ENCODE measurements at places on chromosomes 1 and 21.

DNA sequence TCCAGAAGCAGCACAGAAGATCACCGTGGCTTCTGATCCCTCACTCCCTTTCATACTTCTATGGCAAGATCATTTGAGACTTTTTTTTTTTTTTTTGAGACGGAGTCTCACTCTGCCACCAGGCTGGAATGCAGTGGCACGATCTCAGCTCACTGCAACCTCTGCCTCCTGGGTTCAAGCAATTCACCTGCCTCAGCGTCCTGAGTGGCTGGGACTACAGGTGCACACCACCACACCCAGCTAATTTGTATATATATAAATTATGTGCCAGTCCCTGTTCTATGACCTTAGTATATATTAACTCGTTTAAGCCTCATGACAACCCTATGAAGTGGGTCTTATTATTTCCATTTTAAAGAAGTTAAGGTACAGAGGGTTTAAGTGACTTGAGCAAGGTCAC is 298.5 kb downstream of the VAV3 start:
- no peak for DNase-seq

DNA sequence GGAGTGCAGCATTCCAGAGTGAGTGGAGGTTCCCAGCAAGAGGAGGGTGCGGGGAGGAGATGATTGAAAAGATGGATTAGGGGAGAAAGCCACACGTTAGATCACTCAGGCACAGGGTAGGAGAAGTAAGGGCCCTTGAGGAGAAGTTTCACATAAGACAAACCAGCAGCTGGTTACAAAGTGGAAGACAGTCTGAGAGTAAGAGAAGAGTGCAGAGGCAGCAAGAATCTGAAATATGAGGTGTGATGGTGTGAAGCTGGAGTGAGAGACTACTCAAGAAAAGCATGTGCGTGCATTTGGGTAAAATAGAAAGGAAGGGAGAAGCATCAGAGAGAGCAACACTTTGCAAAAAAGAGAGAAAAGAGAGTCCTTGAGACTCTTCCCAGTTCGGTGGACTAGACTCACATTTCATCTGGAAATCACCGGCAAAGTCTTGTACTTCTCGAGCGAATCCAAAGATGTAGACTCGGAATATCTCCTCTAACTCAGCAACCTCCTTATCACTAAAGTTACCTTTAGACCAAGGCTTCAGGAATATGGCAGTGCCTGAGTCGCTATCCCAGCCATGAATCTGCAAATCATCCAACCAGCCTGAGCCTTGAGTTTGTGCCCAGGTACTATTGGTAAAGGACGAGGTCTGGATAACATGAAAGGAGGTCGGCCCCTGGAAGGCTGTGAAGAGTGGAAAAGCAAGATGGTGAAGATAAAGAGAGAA is 783 bp downstream of the CD1B start:
- DNase-seq = no peak

DNA sequence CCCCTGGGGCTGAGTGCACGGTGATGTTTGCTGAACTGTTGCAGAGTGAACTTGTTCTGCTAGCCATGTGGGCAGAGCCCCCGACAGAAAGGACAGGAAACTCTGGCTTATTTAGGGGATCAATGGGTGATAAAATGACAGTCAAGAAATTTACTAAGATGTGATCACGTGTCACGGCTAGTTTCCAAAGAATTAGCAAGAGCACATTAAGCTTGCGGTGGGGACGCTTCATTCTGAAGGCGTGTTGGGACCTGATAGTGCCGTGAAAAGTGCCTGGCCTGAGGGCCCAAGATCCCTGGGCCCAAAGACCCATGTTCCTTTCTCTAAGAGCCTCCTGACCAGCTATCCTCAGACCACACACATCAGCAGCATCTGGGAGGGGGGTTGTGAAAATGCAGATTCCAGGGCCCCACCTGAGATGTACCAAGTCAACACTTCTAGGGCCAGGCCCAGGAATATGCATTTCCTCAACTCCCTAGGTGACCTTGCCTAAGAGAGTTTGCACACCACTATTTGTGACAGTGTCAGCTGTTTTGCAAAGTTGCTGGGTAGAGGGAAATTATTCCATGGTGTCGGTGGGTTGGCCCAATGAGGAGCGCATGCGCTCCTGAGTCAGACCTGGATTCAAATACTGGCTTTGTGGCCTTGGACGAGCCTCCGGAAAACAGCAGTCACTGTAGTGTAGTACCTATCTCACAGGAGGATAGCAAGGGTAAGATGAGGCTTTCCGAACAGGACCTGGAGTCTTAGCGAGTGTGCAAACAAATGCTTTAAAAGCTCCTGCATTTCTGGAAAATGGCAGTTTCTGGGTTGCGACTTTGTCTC is 77.5 kb downstream of the SPSB1 start:
- DNase-seq = no peak

GRCh38 chr1:7366286-7366954 is 404.7 kb upstream of the VAMP3 start:
- DNase-seq = no peak

DNA sequence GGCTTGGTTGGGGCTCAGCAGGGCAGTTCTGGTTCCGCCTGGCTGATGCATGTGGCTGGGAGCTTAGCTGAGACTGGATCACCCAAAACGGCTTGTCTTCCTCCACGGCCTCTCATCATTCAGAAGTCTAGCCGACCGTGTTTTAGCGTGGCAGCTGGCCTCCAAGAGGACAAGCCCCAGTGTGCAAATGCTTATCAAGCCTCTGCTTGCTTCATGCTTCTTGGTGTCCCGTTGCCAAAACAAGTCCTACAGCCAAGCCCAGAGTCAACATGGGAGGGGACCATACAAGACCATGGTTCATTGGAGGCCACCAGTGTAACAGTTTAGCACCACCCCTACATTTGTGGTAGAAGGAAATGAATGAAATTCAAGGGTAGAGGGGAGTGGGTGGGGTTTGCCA is 10.5 kb upstream of the KDF1 start:
- DNase-seq = no peak

GRCh38 chr1:20496241-20496661 is 10.2 kb upstream of the CAMK2N1 start:
- no peak for DNase-seq

GRCh38 chr1:205508227-205508714 is 3.8 kb downstream of the CDK18 start:
- DNase-seq = no peak

DNA sequence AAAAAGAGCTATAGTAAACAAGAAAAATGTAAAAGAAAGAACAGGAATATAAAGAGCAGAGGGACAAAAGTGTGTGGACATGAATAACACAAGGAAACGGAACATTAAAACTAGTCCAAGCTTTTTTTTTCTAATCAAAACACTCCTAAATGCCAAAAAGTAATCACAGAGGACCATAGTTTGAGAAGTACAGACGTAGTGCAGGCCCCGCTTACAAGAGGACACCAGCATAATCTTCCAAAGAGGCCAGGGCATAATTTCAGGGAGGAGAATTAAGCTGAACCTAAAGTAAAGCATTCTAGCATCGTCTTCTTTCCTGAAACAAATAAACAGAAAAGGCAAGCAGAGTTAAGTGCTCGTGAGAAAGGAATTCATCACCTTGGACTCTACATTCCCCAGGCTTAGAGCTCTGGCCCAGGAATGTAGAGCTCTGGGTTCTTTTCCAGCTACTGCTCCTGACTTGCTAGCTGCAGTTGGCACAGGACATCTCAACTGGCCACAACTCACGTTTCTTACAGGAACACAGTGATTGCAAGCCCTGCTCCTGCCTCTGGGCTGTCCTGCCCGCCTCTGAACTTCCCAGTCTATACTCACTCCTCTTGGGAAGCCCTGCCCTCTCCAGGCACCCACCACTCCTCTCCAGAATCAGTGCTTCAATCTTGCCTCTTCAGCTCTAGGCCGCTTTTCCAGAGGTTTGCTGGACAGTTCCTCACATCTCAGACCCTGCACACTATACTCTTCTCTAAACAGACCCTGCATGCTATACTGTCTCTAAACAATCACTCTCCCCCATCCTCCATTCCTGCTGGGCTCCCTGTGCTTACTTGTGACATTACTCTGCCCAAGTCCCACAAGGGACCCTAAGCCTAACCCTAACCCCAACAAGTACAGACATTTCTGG is 9.8 kb downstream of the RGS8 start:
- no peak for DNase-seq

DNA sequence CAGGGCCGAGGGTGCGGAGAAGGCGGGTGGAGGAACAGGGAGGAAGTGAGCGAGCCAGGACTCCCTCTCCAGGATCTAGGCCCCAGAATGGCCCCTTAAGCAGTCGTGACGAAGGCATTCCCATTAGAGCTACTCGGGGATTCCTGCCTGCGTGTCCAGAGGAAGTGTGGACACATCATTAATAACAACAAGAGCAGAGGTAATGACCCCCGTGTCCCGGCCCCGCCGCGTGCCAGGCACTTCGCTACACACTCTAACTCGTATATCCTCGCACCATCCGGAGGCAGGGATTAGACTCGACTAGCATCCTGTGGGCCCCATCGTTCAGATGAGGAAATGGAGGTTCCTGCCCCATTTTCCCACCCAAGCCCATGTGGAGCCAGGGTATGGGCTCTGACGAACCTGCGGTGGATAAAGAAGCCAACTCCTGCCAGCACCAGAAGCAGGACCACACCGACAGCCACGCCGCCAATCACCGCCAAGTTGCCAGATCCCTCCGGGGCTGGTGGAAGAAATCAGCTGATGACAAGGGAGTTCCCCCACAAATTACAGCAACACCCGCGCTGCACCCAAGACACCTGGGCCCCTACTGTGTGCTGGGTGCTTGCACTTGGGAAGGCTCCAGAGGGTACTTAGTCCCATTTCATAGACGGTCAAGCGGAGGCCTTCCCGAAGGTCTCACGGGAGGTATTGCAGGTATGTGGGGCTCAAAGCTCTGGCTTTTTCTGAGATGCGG is 21.6 kb downstream of the EPHA2 start:
- DNase-seq = no peak

DNA sequence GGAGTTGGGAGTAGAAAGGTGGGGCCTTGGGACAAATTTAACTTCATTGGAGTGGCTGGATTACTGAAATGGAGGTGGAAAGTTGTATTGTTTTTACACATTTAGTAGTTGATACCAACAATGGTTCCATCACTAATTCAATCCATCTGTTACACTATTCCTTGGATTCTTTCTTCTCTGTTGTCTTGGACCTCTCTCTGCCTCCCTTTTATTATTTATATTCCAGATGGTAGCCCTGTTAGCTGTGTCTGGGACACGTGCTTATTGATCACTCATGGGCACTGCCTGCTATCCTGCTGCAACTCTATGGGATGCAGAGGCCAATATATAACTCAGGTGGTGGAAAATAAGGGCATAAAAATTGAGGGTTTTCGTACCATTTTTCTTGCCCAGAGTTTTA is 346.3 kb downstream of the PAPPA2 start:
- no peak for DNase-seq

DNA sequence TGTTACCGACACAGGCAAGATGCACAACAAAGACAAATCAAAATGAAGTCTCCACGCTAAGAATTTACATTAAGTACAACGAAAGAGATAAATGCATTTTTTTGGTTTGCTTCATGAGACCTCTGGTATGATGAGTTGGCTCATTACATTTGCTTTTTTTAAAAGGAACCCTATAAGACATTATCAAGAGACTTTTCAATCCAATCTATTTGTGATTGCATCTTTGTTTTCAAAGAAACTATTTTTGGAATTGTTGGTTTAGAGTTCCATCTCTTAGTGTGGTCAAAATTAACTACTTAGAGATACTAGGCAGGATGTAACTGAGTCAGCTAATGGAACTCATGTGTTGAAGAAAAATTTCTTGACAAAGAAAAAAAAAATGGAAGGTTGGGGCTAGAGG is 200.1 kb downstream of the ZC3H11B start:
- DNase-seq = no peak
